Cardiac muscle cell (in vitro differentiated cells and primary cell): ENCODE measurements at places on chromosomes 16 and 17.

GRCh38 chr16:1019231-1020090 lies 37.9 kb downstream of the SOX8 start:
- peak; percentile 69 for DNase-seq

GRCh38 chr17:32253117-32253611 lies 12.5 kb upstream of the RHBDL3 start:
- DNase-seq: peak; percentile 84

DNA sequence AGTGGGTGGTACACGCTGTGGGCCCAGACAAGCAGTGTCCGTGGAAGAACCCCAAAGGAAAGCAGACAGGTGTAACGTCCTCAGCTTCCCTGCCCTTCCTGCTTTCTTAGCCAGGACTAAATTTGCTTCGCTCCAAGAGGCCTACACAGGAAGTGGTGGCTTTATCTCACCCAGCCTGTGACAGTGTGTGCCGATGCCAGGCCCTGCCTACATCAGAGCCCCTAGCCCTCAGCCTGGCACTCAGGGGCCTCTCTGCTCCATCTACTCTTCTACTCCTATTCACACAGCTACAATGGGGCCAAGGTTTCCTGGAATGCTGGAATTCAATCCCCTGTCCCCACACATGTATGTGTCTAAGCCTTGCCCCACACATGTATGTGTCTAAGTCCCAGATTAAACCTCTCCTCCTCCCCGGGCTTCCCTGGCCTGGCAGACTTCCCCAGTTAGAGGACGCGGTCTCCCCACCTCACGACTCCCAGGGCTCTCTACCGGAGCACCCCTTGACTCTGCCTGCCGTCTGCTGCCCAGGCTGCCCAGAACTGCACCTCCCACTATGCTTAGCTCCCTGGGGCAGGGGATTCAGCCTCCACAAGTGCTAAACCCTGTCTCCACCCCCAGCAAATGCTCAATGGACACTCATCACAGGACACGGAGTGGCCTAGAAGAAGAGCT lies 8.2 kb downstream of the PGAP3 start:
- no peak for DNase-seq

- peak; percentile 22 for DNase-seq
These were observed 32.1 kb upstream of the CDC42EP4 start for GRCh38 chr17:73343739-73344454.

DNA sequence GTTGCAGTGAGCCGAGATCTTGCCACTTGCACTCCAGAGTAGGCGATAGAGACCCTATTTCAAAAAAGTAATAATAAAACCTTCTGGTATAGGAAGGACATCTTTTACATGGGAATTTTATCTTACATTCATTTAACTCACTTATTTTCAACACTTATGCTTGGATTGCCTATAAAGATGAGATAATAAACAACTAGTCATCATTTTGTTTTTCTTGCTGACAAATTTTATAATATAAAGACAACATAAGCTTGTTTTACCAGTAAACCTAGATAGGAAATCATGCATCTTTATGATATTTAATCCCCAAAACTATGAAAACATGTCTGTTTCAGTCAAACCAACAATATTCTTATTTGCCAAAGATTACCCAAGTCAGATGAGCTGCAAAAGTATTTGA lies 17.0 kb downstream of the ABCC3 start:
- DNase-seq: no peak

DNA sequence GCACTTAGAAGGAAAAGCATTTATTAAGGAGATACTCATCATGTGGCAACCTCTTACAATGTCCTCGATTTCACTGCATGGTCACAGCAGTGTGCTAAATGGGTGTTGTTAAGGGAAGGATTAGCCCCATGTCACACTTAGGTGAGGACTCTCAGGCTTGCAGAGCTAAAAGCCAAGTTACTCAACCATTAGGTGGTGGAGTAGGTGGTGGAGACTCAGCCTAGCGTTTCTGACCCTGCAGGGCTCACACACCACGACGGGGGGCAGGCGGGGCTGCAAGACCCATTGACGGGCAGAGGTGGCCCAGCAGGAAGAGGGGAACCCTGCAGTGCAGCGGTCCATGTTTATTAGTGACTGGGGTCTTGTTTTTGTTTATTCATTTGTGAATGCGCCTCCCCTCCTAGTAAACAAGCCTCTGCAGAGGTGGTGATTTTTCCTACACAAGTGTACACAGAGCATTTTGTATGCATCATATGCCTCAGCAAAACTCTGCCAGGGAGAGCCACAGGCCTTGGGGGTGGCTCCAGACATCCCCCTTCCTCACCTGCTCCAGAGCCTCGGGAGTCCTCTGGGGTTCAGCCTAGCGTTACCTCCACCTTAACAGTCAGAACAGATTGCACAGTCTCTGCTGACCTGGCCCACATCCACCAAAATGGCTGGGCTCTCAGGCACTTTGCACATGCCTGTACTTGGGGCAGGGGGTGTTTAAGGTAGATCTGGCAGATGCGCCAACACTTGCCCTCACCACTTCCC lies 216.7 kb downstream of the C16orf95 start:
- no peak for DNase-seq

- no peak for DNase-seq
These were observed 37.7 kb upstream of the TOX3 start for GRCh38 chr16:52584354-52585320.

DNA sequence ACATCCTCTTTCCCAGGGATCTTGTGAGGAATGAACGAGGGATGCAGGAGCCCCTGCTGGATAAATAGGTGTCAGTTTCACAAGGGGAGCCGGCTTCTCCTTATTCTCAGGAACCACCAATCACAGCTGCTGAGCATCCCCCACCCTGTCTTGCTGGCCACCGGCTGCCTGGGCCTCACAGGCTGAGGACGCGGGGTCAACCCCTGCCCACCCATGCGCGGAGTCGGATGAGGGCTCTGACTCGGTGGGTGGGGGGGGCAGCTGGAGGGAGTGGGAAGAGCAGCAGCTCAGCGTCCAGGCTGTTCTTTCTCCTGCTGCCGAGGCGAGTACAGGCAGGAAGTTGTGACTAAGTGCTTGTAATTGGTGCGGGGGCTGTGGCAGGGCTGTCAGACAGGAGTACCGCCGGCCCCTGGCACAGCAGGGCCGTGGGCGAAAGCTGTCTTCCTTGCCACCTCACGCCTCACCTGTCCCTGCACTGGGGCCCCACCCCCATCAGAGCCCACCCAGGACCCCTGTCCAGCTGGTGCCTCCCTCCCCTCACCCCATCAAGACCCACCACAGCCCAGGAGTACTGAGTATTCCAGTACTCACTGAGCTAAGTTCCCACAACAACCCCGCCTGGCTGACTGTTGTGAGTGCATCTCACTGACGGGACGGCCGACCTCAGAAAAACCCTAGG lies 11.0 kb upstream of the DPEP1 start:
- peak; percentile 89 for DNase-seq
